Activated CD4-positive, alpha-beta T cell treated with anti-CD3 and anti-CD28 coated beads for 36 hours (primary cell): ENCODE measurements at places on chromosomes 5 and 9.

- no peak overlapping the region for H3K4me3 ChIP-seq
- no peaks in the 10 kb centered on the region for H3K36me3 ChIP-seq
- H3K27ac ChIP-seq = no peak overlapping the region
- no peak for DNase-seq
- H3K4me1 ChIP-seq = no peaks in the 10 kb centered on the region
- peaks cover 9% of the 10 kb centered on the region for H3K27me3 ChIP-seq
Measured at GRCh38 chr5:122408592-122409224, 96.7 kb downstream of the SNCAIP start.

GRCh38 chr9:110583237-110583636 is 3.7 kb upstream of the SVEP1 start:
- DNase-seq = no peak
- no peaks in the 10 kb centered on the region for H3K36me3 ChIP-seq
- H3K27ac ChIP-seq = no peak overlapping the region
- peaks cover 8% of the 10 kb centered on the region for H3K4me1 ChIP-seq
- H3K27me3 ChIP-seq = peaks cover 30% of the 10 kb centered on the region

DNA sequence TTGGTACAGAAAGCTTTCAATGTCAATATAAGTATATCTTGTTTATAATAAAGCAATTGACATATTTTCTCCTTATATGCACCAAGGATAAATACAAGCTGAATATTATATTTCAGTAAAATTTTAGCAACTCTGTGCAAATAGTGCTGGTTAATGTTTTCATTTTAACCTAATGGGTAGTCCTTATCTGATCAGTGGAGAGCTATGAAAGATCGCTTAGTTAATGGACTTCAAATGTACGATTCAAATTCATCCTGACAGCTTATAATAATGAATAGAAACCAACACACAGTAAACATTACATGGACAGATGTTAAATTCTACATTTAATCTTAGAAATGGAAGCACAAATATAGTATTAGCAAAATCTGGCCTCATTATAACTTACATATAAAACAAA is 1495.2 kb upstream of the C9orf72 start:
- no peaks in the 10 kb centered on the region for H3K27me3 ChIP-seq
- H3K36me3 ChIP-seq = no peaks in the 10 kb centered on the region
- no peak overlapping the region for H3K4me3 ChIP-seq
- no peak overlapping the region for H3K27ac ChIP-seq
- no peak for DNase-seq

GRCh38 chr5:35849860-35850259 is 6.8 kb upstream of the IL7R start:
- no peak for DNase-seq
- H3K27ac ChIP-seq = peak overlapping the region; percentile 15
- peaks cover 63% of the 10 kb centered on the region for H3K36me3 ChIP-seq
- peaks cover 50% of the 10 kb centered on the region for H3K4me1 ChIP-seq

DNA sequence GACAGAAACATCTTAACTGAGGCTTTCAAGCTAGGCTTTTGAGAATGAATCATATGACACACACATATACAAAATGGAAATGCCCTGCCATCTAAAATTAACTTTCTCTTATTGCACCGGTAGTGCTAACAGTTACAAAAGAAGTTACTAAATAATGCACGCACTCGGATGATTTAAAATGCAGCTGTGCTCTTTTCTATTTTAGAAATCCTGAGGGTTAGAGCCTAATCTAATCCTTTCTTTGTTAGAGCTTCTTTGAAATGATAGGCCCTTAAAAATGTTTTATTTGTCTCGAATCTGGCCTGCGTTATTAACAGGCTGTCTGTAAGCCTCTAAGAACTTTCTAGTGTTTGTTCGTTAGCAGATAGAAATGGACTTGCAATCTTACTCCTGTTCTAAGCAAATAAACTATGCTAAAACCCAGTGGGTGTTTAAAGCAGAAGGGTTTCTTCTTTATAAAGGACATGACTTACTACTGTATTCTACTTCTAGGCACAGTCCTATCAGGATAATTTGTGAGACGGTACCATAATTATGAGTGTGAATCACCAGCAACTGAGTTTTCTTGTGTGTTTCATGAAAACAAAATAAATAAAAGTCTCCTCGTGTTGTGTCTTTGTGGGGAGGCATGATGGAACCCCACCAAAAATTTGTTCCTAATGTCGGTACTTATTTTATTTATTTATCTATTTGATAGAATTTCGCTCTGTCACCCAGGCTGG is 69.2 kb upstream of the MYO10 start:
- H3K36me3 ChIP-seq = no peaks in the 10 kb centered on the region
- H3K4me3 ChIP-seq = no peak overlapping the region
- no peak for DNase-seq
- H3K27me3 ChIP-seq = no peaks in the 10 kb centered on the region
- H3K27ac ChIP-seq = no peak overlapping the region
- no peaks in the 10 kb centered on the region for H3K4me1 ChIP-seq

- no peaks in the 10 kb centered on the region for H3K27me3 ChIP-seq
- no peak for DNase-seq
- H3K4me3 ChIP-seq = no peak overlapping the region
- no peak overlapping the region for H3K27ac ChIP-seq
Measured at GRCh38 chr5:181283347-181283746, 22.4 kb upstream of the TRIM52 start.

- H3K27ac ChIP-seq = no peak overlapping the region
- H3K36me3 ChIP-seq = no peaks in the 10 kb centered on the region
- peaks cover 30% of the 10 kb centered on the region for H3K27me3 ChIP-seq
- H3K4me1 ChIP-seq = peaks cover 6% of the 10 kb centered on the region
Measured at GRCh38 chr9:135480940-135481310, 1.3 kb downstream of the PPP1R26 start.

GRCh38 chr5:179568721-179569120 is 18.4 kb downstream of the RUFY1 start:
- no peaks in the 10 kb centered on the region for H3K4me1 ChIP-seq
- peaks cover 26% of the 10 kb centered on the region for H3K36me3 ChIP-seq
- DNase-seq = no peak
- H3K27me3 ChIP-seq = no peaks in the 10 kb centered on the region
- no peak overlapping the region for H3K27ac ChIP-seq

GRCh38 chr9:16125629-16126028 is 572.8 kb downstream of the CCDC171 start:
- H3K27me3 ChIP-seq = peaks cover 1% of the 10 kb centered on the region
- no peak for DNase-seq
- H3K4me3 ChIP-seq = no peak overlapping the region
- H3K27ac ChIP-seq = no peak overlapping the region
- H3K4me1 ChIP-seq = peaks cover 13% of the 10 kb centered on the region
- no peaks in the 10 kb centered on the region for H3K36me3 ChIP-seq

- H3K4me3 ChIP-seq = no peak overlapping the region
- H3K36me3 ChIP-seq = no peaks in the 10 kb centered on the region
- H3K4me1 ChIP-seq = no peaks in the 10 kb centered on the region
- H3K27ac ChIP-seq = no peak overlapping the region
- DNase-seq = no peak
- peaks cover 2% of the 10 kb centered on the region for H3K27me3 ChIP-seq
Measured at GRCh38 chr9:21265421-21266189, 25.8 kb upstream of the IFNA14 start.

DNA sequence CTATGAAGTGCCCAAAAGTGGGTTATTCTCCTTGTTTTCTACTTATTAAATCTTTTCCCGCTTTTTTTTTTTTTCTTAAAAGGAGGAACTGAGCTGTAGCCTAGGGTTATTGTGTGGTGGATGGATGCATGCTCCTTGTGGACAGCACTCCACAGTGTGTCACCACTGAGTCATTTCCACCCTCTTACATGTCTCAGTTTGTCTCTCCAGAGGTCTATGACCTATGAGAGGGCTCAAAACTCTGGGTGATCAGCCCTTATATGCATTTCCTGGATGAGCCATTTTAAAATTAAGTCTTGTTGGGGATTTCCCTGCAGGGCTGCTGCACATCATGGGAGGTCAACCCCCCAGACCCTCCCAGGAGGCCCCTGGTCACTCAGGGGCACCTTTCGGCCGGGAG is 102.2 kb upstream of the MOCS2 start:
- H3K4me3 ChIP-seq = no peak overlapping the region
- H3K27ac ChIP-seq = no peak overlapping the region
- DNase-seq = peak; percentile 9

- DNase-seq = no peak
- peaks cover 16% of the 10 kb centered on the region for H3K27me3 ChIP-seq
- H3K4me3 ChIP-seq = no peak overlapping the region
- H3K4me1 ChIP-seq = no peaks in the 10 kb centered on the region
- H3K36me3 ChIP-seq = no peaks in the 10 kb centered on the region
Measured at GRCh38 chr9:1031951-1032601, 18.1 kb upstream of the DMRT2 start.

DNA sequence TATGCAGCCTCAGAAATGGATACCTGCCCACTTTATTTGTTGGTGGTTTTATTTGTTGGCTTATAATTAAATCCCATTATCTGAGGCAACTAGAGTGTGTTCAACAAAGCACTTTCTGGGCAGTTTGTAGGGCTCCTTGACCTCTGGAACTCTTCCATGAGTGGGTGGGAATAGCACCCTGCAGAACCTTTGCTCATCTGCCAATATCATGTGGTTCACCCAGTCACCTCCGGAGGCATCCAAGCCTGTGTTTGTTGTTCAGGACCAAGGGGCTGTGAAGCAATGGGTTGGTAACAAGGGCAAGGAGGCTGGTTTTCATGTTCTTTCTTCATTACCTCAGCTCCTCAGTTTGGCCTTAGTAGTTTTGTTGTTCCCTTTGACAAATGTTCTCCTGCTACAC is 314.0 kb downstream of the NDUFS4 start:
- no peak overlapping the region for H3K4me3 ChIP-seq
- no peaks in the 10 kb centered on the region for H3K4me1 ChIP-seq
- H3K27me3 ChIP-seq = no peaks in the 10 kb centered on the region
- no peak overlapping the region for H3K27ac ChIP-seq
- no peak for DNase-seq

GRCh38 chr5:146052780-146053179 is 52.6 kb downstream of the PLAC8L1 start:
- H3K36me3 ChIP-seq = no peaks in the 10 kb centered on the region
- H3K4me3 ChIP-seq = no peak overlapping the region
- H3K4me1 ChIP-seq = no peaks in the 10 kb centered on the region
- peak; percentile 10 for DNase-seq
- H3K27me3 ChIP-seq = peaks cover 11% of the 10 kb centered on the region
- no peak overlapping the region for H3K27ac ChIP-seq

DNA sequence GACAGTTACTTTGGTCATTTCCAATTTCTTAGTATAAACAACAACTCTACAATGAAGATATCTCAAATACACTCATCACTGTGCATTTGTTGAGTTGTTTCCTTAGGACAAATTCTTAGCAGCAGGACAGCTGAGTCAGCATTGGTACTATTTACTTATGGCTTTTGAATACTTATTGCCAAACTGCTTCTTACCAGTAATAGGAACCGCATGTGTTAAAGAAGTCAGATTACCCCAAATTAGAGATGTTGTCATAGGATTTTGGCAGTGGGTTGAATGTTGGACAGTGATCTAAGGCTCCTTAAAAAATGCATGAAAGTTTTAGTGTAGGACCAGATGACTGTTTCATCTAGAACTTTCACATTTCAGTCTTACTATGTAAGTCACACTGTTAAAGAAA is 280.1 kb upstream of the DMRT1 start:
- H3K4me3 ChIP-seq = no peak overlapping the region
- peaks cover 7% of the 10 kb centered on the region for H3K4me1 ChIP-seq
- H3K27me3 ChIP-seq = peaks cover 11% of the 10 kb centered on the region
- no peak overlapping the region for H3K27ac ChIP-seq
- peaks cover under 1% of the 10 kb centered on the region for H3K36me3 ChIP-seq
